Glomerular endothelial cell (primary cell): ENCODE measurements at places on chromosomes 3 and 15. TPM values are rescaled to one million over a fixed set of nuclear protein-coding genes. Genes with fewer than 3 reads are reported as not detected.

- DNase-seq = no peak
Observed at GRCh38 chr3:77234004-77234403, 194.1 kb downstream of the ROBO2 start.

GRCh38 chr3:112814266-112814665 lies 32.4 kb downstream of the CD200R1L start:
- no peak for DNase-seq

DNA sequence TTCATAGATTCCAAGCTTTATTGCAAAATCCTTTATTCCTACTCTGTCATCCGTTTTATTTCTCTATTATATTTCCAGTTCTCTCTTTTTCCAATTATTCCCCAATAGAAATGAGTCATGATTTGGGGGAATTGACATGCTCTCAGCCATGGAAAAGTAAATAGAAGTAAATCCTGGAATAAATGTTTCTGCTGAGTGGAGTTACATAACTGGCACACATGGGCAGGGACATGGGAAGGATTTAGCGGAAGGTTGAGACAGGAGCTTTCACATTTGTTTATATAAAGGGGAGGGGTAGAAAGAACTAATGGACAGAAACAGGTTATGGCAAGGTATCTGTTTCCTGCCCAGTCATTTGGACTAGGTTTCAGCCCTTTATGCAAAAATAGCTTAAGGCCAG lies 221.6 kb downstream of the PLOD2 start:
- no peak for DNase-seq

- no peak for DNase-seq
Observed at GRCh38 chr15:41281236-41281635, 50.2 kb downstream of the CHP1 start.

DNA sequence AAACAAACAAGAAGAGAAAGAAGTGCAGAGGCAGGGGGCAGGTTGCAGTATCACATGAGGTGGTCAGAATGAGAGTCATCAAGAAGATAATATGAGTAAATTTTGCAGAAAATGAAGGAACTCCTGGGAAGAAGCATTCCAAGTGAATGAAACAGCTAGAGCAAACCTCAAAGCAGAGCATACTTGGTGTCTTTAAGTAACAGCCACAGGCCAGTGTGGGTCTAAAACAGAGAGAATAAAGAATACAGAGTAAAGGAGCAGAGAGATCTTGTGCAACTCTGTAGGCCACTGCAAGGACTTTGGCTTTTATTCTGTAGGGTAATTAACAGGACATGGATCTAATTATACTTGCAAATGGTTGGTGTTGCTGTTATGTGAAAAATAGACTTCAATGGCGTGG lies 81.3 kb downstream of the STAC start:
- no peak for DNase-seq

Gene PAK2
- 62.6 and 87.1 TPM in 2 replicates for total RNA-seq

DNA sequence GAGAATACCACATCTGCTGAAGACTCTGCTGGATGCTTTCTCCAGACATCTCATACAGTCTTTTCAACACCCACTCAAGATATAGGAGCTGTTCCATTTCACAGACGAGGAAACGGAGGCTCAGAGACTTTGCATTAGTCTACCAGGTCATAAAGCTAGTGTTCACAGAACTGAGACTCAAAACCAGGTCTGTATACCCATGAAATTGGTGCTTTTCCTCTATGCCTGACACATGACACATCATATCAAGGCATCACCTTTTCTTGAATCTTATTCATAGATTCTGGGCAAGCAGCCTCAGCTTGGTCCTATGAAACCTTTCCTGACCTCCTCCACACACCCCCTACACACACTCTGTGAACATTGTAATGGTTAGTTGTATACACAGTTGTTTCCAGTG lies 101.2 kb downstream of the LPP start:
- DNase-seq = no peak

Gene HESX1
- total RNA-seq = 0.58 and 1.0 TPM in 2 replicates

- no peak for DNase-seq
Observed at GRCh38 chr15:29612096-29612495, 210.2 kb downstream of the TJP1 start.

Gene ACP3
- total RNA-seq = not detected in 2 replicates

GRCh38 chr15:28105224-28105791 lies 6.2 kb upstream of the OCA2 start:
- no peak for DNase-seq

GRCh38 chr3:194262176-194262924 lies 88.8 kb downstream of the CPN2 start:
- no peak for DNase-seq

Gene GPR176
- 24.0 and 26.5 TPM in 2 replicates for total RNA-seq

Gene CIP2A
- 5.0 and 12.0 TPM in 2 replicates for total RNA-seq

DNA sequence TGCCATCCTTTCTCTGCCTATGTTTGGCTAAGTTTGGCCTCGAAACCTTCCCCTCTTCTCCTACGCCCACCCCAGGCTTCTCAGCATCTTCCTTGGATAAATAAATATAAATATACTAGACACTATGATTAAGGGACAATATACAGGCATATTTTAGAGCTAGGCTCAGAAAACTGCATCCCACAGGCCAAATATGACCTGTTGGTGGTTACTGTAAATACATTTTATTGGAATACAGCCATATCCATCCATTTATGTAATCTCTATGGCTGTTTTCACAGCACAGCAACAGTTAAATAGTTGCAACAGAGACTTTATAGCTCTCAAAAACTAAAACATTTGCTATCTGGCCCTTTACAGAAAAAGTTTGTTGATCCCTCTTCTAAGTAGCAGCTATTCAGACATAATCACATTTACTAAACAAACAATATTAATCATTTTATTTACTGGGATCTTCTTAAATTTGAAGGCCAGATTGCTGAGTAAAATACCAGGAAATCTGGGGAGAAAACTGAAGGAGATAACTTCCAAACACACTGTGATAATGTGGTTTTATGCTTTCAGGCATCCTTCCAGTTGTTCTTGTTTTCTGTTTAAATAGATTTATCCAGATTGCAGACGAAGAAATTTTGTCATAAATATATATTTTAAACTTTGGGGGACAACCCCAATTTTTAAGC lies 269.7 kb upstream of the THRB start:
- no peak for DNase-seq

Gene RAD51
- 3.4 and 4.7 TPM in 2 replicates for total RNA-seq

Gene EHHADH
- total RNA-seq = 5.2 and 5.6 TPM in 2 replicates

GRCh38 chr3:197345390-197345789 lies 47.0 kb upstream of the DLG1 start:
- DNase-seq = no peak

Gene MAP1A
- total RNA-seq = 9.4 and 10.8 TPM in 2 replicates

Gene NEIL1
- 22.8 and 31.3 TPM in 2 replicates for total RNA-seq

DNA sequence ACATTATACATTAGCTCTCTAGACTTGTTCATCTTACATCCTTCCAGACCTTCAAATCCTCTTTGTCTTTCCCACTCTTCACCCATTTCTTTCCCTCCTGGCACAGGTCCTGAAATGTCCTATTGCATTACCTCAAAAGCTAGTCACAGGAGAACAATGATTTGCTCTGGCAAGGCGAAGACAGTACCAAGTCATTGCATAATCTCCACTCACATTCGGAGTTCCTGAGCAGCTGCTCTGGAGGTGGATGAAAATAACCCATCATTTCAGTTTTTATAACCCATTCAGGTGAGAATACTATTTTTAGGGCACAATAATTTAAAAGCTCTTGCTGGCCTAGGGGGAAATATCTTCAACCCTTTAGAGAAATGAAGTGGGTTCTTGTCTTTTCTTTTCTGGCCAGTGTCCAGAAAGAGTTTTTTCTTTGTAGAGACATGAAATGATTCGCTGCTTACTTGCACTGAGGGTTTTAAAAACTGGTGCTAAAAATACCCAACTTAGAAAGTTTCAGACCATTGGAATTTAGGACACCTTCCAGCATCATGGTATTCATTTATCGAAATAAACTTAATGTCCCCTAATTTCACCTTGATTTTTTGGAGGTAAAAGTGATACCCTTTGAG lies 23.4 kb upstream of the DYNC1LI1 start:
- DNase-seq = no peak
